Activated CD8-positive, alpha-beta memory T cell treated with anti-CD3 and anti-CD28 coated beads, Interleukin-2, amount 10 ng/mL, durations not matched to agents 7 days and 5 days (primary cell): ENCODE measurements at places on chromosomes 3 and 15.
A peak's percentile ranks its signal among the peaks of the same experiment; 100 is the strongest.

- peak; percentile 47 for DNase-seq
These were observed 96.7 kb downstream of the FOXP1 start for GRCh38 chr3:71486831-71487230.

- DNase-seq: no peak
These were observed 84.2 kb downstream of the SEMA6D start for GRCh38 chr15:47801522-47801921.

- DNase-seq: no peak
These were observed 306.3 kb downstream of the ZPLD1 start for GRCh38 chr3:102741105-102741504.

GRCh38 chr3:72663429-72663828 lies 184.8 kb downstream of the SHQ1 start:
- no peak for DNase-seq

DNA sequence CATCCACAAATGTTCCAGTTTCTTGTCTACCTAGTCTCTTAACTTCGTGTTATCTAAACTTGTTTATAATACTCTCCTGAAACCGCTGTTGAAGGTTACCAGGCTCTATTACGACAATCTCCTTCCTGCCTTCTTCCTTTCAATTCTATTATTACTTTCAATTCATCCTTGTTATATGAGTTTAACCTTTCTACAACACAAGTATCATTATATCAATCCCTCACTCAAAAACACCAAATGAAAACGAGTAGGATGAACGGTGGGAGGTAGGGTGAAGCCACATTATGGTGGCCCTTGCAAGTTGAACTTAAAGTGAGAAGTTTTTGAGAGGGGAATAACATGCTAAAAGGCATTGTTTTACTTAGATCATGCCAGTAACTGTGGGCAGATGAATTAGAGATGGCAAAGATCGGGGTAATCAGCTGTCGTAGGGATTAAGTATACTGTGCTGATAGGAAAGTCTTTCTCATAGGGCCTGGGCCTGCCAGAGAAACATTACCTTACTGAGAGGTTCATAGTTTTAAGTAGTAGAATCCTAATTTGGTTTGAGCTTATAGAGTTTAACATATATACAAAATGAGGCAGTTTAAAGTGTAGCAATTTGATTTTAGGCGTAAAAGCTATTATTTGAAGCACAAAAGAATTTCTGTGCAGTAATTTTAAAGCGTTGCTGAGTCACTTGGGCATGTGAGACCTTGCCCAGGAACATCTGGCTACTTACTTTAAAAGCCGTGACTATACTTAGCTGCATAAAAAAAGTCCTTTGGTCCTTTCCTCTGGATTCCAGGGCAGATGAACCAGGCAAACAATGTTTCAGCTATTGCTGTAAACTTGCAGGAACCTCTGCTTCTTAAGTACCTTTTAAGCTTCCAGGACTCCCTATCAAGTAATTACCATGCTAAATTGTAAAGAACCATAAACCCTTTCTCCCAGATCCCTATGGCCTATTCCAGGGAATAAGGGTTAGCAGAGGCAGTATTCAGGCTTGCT lies 3.3 kb upstream of the CEP97 start:
- DNase-seq: no peak

- no peak for DNase-seq
These were observed 138.0 kb upstream of the ALCAM start for GRCh38 chr3:105228696-105229095.

DNA sequence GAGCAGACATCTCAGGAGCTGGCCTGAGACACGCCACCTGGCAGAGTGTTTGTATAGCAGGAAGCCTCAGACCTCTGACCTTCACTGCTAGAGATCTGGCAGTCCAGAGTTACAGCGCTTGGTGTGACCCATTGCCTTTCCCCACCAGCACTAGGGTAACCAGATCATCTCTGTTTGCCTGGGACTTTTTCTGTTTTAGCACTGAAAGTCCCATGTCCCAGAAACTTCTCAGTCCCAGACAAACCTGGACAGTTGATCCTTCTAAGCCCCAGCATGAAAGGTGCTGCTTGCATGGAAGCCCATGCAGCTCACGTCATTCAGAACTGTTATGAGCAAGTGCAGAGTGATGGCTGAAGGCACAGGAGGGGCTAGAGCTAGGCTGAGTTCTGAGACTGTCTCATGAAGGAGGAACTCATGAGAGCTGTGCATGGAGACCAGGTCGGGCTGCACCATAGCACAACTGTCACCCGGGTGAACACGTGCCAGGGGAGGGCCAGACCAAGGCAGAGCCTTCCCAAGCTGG lies 18.2 kb upstream of the AHSG start:
- DNase-seq: no peak

DNA sequence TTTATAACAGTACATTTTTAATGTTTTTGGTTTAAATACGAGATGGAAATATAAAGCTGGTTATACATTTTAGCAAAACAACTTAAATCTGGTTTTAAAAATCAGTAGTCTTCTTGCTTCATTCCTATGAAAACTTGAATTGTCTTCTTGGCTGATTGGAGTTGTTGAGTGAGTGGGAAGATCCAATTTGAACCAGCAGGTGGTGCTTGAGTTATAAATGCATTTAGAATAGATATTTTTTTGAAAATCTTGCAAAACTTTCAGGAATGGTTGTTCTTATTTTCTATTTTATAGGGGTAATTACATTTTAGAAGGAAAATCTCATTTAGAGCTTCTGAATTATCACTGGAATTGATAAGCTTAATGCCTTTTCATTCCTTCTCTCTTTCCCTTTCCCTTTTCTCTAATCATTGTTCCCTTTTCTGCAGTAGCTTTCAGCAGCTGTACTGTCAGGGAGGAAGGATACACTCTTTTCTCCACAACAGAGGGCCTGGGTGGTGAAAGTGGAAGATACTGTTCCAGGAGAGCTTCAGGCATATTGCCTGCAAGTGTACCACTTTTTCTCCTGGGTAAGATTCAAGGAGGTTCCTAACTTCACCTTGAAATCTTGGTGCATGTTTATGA lies 335.6 kb downstream of the NLGN1 start:
- DNase-seq: no peak

DNA sequence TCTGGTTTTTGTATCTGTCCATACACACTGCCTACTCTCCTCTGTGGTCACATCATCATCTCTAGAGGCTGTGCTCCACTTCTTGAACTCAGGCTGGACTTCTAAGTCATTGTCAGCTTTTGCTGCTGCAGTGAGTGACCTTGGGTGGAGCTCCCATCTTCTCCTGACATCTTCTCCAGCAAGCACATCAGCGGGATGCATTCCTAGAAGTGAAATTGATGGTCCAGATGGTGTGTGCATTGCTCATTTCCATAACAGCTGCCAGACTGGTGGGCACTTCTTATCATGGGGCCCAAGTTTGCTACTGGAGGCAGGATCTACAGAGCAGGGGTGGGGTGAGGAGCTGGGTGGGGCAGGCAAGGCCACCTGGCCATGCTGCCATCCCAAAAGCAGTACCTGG lies 109.9 kb downstream of the DNAJB8 start:
- no peak for DNase-seq

DNA sequence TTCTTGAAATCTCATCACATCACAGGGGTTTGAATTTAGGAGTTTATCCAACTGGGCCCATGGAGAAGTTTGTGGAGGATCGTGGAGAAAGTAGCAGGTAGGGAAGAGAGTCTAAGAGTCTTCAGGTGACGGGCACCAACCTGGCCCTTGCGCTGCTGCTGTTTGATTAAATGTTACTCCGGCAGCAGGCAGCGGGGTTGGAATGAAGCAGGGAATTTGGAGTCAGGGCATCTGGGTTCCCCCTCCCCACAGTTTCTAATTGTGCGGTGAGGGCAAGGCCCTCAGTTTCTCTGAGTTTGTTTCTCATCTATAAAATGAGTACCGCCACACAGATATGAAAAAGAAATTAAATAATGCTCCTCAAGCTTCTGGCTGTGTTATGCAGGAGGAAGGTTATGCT lies 182.9 kb upstream of the RGMA start:
- DNase-seq: peak; percentile 8

DNA sequence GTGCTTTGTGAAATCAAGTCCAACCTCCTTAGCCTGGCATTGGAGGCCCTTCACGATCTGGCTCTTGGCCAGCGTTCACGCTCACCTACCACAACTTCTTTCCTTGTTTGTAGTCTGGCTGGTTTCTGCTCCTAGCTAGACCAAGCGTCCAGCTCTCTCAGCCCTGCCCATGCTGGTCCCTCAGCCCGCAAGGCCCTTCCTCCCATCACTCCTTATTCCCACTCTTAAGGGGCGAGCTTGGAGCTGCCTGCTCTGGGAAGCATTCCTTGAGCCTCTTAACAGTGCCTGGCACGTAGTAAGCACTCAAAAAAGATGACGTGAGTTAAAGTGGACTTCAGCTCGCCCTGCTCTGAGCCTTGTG lies 8.7 kb downstream of the SLC6A6 start:
- DNase-seq: no peak

DNA sequence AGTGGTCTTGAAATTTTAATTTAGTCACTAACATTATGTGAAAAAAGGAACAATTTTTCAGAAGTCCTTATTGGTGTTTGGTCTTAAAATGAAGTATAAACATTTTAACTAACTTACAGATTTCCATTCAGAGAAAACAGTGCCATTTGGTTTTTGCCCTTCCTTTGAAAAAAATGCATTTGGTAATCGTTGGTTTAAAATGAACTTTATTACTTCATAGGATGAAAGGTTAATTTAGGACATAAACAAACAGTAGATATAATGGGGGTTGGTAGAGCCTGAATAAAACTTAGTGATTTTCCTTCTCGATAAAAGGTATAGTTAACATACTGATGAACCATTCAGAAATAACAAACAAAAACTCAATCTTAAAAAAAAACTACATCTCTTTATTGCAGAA lies 39.7 kb downstream of the TFG start:
- no peak for DNase-seq

DNA sequence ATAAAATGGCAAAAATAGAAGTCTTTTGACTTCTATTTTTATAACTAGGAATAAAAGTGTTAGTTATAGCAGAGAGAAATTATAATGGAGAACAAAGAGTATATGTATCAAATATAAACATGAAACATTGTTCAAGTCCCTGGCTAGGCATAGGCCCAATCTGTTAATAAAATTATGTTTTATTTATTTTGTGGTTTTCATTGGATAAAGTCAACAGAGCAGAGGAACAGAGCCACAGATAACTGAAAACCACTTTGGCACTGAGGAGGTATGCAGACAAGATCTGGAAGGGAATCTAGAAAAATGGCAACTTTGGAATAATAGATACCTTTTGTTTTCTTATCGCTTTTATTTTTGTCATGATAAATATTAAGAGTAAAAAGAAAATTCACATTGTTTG lies 50.4 kb upstream of the ICE2 start:
- DNase-seq: no peak

DNA sequence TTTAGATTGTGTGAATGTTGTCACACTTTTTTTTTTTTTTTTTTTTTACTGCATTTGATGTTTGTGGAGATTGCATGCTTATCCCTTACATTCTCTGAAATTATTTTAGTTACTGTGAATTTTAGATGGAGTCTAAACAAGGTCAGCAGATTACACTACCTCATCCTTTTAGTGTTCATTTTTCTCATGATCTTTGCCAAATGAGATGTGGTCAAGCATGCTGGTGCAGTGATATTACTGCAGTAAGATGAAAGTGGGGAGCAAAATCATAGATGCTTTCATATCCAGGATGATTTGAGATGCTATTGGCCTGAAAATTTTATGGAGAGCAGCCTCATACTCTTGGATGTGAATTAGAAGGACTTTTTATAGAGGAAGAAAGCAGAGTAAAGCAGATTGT lies 45.8 kb downstream of the SLC25A26 start:
- DNase-seq: no peak

- no peak for DNase-seq
These were observed 36.0 kb downstream of the BDH1 start for GRCh38 chr3:197519801-197520211.

DNA sequence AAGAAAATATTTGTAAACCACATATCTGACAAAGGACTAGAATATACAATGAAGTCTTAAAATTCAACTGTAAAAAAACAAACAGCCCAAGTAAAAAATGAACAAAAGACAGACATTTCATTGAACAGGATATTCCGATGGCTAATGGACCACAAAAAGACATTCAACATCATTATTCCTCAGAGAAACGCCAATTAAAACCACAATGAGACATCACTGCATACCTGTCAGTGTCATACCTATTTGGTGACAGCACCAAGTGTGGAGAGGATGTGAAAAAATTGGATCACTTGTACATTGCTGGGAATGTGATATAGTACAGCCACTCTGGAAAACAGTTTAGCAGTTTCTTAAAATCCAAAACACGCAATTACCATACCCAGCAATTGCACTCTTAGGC lies 29.9 kb upstream of the TJP1 start:
- DNase-seq: no peak

DNA sequence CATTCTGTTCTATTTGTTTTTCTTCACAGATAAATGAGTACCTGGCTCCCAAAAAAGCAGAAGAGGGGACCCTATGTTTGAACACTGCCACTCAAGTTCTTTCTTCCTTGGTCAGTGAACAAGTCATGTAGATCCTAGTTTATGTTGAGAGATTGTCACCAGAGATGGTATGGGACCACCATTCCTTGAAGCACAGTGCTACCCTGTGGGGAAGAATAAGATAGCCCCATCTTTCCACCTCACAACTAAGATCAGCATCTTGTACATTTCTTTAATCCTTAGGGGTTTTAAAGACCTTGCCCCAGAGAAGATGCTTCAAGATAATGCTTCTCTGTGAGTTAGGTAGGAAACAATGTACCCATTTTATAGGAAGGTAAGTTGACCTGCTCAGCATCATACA lies 233.5 kb upstream of the WNT5A start:
- no peak for DNase-seq

- DNase-seq: no peak
These were observed at the start of gene SLC6A1 for GRCh38 chr3:10992017-10992942. TSS of gene SLC6A1 (plus strand) at chr3:10992748. CDS start at chr3:11017212, 24,464 bp downstream.

- no peak for DNase-seq
These were observed 39.1 kb upstream of the LRTM1 start for GRCh38 chr3:54966979-54967378.

DNA sequence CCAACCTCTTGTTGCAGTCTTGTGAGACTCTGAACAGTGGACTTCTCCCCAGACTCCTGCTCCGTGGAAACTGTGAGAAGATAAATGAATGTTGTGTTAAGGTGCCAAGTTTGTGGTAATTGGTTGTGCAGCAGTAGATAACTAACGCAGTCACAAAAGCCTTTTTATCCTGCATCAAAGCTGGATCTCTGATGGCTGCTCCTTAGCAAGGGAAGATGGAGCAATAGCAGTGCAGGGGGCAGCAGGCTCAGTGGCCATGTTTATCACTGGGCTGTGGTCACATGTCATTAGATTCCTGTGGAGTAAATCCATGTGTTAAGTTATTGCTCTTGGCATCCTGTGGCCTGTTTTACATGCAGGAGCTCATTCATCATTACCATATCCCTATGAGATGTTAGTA lies 13.5 kb downstream of the CMTM7 start:
- DNase-seq: no peak

DNA sequence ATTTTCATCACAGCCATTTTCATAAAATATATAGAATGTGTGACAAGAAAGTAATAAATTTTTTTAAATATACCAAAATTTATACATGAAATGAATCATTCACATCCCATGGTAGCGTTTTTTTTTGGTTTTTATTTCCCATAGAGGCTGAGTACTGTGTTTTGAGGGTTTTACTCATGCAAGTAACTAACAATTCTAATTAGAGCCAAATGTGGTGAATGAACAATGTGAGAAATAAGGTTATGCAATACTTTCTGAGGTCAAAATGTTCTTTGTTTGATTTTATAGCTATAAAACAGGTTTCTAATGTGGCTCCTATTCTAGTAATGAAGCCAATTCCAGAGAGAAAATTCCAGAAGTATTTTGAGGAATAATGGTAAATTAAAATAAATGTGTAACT lies 386.8 kb downstream of the TBC1D5 start:
- no peak for DNase-seq
